ENCODE measurements at places on chromosomes 2 and 18.
A peak's percentile ranks its signal among the peaks of the same experiment; 100 is the strongest.

DNA sequence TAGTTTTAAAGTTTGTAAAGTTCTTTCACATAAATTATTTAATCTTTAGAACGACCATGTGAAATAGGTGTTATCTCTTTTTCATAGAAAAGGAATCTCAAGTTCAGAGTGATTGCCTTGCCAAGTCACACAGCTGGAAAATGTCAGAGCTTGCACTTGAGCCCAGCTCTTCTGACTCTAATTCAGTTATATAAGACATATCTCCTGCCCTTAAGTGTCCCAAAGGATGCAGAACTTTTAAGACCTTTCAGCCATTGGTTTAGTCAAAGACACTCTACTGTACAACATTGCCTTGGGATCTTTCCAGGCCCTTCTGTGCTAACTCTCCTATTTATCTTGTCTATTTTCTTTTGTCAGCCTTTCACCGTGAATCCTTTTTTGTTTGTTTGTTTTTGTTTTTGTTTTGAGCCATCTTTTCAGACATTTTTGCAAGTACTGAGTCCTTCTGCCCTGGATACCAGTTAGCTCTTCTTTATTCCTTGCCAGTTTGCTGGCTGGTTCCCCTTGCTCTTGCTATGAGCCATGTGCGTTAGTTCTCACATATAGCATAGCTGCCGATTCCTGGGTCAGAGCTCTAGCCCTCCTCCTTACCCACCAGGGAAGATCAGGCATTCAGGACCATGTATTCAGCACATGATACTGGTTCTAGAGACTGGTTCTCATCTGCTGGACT is 160.0 kb upstream of the MYO3B start:
- no peak for DNase-seq

DNA sequence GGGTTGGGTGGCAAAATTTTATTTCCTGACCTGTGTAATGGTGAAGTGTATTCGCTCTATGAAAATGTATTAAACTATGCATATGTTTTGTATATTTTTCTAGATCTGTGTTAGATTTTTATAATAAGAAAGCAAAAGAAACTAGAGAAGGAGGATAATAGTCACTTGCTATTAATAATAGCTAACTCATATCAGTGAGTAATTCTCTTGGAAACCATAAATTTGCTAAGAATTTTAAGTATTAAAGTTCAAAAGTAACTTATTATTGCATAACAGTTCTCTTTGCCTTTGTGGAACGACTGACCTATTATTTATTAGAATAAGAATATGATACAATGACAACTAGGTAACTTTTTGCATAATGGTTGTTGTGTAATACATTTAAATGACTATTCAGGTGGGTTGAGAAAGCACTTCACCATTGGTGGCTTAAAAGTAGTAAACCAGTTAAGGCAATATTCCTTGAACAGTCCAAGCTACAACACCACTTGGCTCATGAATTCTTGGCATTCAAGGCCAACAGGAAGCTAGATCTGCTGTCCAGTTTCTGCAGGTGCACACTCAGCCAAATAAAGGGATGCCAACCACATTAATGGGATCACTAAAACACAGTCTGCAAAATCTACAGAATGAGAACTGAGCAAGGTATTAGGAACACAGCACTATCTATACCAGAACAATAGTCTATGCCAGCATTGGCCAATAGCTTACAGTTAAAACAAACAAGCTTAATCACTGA is 921.3 kb downstream of the CPS1 start:
- no peak for DNase-seq

- no peak for DNase-seq
These were observed 220.3 kb upstream of the NRP2 start for GRCh38 chr2:205461678-205462665.

- no peak for DNase-seq
These were observed 10.7 kb upstream of the CWC22 start for GRCh38 chr2:180017784-180018183.

DNA sequence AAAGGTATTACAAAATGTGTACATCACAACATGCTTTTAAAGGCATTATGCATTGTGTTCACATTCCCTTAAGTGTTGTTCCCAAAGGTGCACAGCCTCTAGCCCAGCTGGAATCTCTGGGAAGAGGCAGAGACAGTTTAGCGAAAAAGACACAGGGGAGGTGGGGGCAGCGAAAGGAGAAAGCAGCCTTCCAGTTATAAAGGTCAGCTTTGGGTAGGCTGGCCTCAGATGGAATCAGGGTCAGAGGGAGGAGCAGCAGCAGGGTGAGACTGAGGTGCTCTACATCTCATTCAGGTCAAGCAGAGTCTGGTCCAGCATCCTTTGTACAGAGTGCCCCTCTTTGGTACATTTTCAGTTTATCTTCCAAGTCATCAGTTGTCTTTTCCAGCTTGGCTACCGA is 68.6 kb downstream of the ASXL2 start:
- no peak for DNase-seq

GRCh38 chr2:148926291-148926961 is 51.4 kb downstream of the KIF5C start:
- peak; percentile 82 for DNase-seq

GRCh38 chr2:190126798-190127197 is 64.3 kb upstream of the MSTN start:
- DNase-seq: no peak

Measured in midbrain (tissue), 1 donor.